ENCODE measurements at places on chromosomes 12 and 14.

DNA sequence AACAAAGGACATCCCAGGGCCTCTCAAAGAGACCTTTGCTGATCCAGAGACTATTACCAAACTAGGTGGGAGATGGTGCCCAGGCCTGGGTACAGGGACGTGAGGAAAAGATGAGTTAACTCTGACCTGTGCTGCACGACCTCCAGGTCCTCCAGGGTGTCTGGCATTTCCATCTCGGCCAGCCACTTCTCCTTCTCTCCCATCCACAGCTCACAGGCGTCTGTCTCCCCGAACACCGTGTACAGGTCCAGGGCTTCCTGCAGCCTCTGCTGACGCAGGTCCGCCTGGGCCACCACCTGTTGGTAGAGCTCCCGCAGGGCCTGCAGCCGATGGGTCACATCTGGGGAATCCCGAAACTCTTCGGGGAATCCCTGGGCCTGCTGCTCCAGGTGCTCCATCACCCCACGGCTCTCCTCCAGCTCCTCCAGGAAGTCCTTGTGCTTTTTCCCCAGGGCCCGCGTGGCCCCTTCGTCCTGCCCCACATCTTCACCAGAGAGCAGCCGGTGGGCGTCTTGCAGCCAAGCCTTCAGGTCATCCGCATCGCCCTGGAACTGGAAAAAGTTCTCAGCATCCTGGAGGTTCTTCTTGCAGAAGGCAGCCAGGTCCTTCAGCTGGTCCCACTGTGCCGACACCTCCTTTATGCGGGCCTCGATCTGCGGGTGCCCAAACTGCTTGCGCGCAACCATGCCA is 86.7 kb downstream of the SPTB start:
- DNase-seq = no peak

GRCh38 chr14:69684461-69685217 is 73.2 kb downstream of the SUSD6 start:
- DNase-seq = no peak

- DNase-seq = no peak
Observed at GRCh38 chr12:52123487-52124186, 44.1 kb downstream of the SMIM41 start.

- no peak for DNase-seq
Observed at GRCh38 chr14:93011141-93011529, 88.2 kb downstream of the CHGA start.

DNA sequence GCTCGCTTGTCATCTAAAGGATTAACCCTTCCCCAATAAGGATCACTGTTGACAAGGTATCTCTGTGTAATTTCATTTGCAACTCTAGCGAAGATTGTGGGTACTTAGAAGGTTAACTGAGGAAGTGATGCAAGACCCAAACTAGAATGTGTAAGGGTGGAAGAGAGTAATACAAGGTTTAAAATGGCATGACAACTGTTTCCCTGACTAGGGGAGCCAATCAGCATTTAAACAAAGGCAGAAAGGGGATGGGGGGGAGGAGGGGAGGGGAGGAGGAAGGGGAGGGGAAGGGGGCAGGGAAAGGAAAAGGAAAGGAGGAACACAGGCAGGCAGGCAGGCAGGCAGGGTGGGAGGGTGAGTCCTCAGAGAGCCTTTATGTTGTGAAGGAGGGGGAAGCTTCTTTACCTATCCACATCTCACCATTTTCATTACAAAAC is 31.1 kb downstream of the NRDE2 start:
- DNase-seq = no peak

GRCh38 chr14:71296184-71296583 is 388.9 kb downstream of the PCNX1 start:
- no peak for DNase-seq

DNA sequence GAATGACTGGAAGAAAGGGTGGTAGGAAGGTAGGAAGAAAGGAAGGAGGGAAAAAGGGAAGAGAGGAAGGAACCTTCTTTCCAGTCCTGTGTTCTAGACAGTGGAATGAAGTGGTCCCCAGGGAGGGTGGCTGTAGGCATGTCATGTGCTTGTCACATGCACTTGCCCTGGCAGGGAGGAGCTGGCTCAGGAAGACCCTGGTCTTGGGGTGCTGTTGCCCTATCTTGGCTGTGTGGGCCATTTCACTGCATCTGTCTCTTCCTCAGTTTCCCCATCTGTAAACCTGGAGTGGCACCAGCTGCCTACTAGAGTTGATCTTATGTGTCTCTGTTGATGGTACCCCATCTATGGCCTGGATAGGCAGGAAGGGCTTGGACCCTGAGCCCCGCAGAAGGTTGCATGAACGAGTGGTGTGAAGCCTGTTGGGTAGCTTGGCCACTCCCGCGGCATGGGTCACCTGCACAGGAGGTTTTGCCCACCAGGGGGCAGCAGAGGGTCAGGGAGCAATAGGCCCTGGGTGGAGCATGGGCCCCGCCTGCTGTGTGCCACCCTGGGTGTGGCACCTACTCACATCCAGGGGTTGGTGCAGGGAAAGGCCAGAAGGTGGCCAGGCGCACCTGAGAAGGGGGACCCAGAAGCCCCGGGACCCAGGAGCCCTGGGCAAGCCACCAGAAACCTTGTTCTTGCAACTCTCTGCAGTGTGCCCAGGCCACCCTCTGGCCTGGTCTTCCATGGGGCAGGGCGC is 25.1 kb downstream of the MEG3 start:
- no peak for DNase-seq

GRCh38 chr14:43169722-43170121 is 1337.4 kb downstream of the FSCB start:
- DNase-seq = no peak

DNA sequence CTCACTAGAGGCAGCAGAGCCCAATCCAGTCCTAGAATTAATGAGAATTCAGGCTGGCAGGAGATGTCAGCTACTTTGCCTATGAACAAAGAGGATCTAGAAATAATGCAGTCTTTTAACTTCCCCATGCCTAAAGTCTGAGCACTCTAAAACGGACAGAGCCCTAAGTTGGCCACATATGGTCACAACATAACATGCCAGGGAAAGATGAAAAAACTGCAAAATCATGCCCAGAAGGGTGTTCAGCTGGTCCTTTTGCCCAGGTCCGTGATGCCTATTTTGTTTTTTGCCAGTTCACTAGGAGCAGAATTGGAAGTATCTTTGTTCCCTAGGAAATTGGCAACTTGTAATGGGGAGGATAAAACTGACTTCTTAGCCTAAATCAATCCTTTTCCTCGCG is 20.3 kb upstream of the LMNTD1 start:
- no peak for DNase-seq

- DNase-seq = no peak
Observed at GRCh38 chr12:46503637-46504175, 131.1 kb upstream of the SLC38A2 start.

DNA sequence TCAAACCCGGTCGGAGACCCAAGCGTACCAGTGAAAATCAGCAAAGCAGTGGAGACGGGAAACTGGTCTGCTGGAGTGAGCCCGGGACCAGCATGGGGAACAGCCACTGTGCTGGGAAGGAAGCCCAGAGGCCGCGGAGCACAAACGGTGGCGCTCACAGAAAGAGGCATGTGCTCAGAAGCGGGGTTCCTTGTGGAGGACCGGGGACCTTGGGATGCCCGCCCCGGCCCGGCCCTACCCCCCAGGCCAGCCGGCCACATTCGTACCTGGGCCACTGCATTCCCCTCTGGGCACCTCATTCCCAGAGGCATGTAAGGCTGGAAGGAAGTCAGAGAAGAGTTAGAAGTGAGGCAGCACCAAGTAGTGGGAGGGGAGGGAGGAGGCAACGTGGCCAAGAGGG is 79.3 kb downstream of the RFLNA start:
- no peak for DNase-seq

GRCh38 chr12:113820309-113820708 is 145.8 kb downstream of the RBM19 start:
- no peak for DNase-seq

- no peak for DNase-seq
Observed at GRCh38 chr14:36096090-36096489, 80.4 kb downstream of the PTCSC3 start.

GRCh38 chr14:54221971-54222370 is 174.8 kb upstream of the CDKN3 start:
- no peak for DNase-seq

DNA sequence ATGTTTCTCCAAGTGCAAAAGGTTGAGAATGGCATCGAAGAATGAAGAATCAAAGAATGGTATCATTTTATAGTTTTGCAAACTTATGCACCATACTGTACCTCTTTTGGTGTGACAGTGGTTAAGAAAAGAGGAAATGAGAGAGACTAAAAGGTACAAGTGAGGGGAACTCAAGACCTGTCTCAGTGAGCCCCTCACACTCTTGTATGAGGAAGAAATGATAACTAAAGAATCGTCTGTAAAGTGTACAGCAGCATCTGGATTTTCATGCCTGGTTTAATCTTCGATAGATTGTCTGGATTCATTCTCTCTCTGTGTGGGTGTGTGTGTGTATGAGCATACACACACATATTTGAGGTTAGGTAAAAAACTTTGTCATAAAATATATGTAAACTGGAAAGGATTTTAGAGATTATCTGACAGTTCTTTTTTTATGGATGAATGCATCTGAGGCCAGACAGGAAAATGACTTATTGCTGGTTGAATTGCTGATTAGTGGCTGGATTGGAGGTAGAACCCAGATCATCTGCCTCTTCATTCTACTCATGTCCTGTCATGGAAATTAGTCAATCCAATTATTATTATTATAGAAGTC is 16.0 kb upstream of the SLC38A2 start:
- no peak for DNase-seq

- no peak for DNase-seq
Observed at GRCh38 chr12:23041774-23042173, 416.8 kb downstream of the ETNK1 start.

DNA sequence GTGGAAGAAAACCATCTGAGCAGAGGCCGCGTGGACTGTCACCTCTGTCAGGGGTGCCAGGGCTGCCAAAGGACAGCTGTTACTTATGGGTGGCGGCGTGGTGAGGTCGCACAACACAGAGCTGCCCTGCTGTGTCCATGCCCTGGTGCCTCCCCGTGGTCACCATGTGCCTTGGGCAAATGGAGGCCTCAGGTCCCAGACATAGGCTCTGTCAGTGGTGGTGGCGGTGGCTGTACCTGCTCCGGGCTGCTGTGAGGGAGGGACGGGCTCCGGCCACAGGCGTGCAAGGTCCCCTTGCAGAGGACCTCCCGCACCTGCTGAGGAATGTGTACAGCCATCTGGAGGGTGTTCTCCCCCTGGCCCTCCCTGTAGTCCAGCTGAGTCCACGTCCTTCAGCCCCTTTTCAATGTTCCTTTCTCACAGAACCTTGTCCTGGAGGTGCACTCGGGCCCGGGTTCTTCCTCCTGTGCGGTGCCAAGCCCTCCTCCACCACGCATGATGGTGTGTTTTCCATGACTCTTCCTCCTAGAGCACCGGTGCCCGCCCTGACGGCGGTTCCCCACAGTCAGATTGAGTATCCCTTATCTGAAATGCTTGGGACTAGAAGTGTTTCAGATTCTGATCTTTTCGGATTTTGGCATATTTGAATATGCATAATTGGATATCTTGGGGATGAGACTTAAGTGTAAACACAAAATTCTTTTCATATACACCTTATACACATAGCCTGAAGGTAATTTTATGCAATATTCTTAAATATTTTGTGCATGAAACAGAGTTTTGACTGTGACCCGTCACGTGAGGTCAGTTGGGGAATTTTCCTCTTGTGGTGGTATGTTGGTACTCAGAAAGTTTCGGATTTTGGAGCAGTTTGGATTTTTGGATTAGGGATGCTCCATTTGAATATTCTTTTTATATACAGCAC is 49.8 kb downstream of the TRAF3 start:
- no peak for DNase-seq

DNA sequence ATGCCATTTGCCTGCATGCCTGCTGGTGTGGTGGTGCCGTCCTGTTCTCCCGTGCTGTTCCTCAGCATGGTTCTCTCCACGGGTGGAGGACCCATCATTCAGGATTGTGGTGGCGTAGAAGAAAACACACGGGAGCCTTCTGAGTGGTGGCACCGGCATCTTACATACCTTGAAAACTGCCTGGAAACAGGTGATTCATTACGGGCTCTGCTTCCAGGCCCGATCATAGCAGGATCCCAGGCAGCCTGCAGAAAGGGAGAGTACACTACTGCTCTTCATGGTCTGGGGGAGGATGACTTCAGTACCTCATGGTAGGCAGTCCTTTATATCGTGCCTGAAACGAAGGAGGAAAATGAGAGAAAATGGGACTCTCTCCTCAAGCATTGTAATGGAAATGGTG is 66.6 kb upstream of the KCNA5 start:
- DNase-seq = no peak

GRCh38 chr12:15757553-15758255 is 31.5 kb downstream of the EPS8 start:
- DNase-seq = no peak

GRCh38 chr12:45354399-45354798 is 138.5 kb downstream of the ANO6 start:
- DNase-seq = no peak

GRCh38 chr12:19462406-19462805 is 23.1 kb downstream of the AEBP2 start:
- DNase-seq = no peak

DNA sequence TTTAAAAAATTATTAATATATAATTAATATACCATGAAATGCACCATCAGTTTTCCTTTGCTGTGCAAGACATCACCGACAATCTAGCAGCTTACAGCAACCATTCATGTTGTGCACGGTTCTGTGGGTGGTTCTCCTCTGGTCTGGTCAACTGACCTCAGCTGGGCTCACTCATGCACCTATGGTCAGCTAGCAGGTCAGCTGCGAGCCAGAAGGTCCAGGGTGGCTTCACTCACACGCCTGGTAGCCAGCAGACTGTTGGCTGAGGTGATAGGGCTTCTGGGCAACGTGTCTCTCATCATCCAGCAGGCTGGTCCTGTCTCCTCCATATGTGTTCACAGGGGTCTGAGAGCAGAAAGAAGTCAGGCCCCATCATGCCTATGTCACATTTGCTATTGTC is 210.4 kb downstream of the KIF26A start:
- no peak for DNase-seq

- DNase-seq = no peak
Observed at GRCh38 chr12:26732005-26732908, 100.7 kb downstream of the ITPR2 start.

- no peak for DNase-seq
Observed at GRCh38 chr12:52230364-52231281, 2.4 kb upstream of the KRT7 start.
